ENCODE measurements at places on chromosomes 16 and 17.

DNA sequence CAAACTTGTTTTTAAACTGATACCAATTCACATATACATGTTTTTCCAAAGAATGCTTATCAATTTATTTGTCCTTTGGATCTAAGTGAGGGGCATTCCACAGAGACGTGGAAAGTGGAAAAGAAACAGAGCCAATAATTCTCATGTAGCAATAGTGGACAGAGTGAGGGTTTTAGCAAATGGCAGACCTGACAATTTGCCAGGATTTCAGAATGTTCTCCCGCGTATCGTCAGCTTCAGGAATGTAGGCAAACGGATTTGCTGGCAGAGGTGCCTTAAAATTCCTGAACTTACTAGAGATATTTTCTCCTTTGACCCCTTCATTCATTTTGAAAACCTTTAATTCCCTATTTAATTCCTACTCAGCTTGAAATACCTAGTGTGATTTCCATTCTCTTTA is 193.4 kb upstream of the CPHXL start:
- DNase-seq, result no peak

- no peak for DNase-seq
Measured at GRCh38 chr16:265711-266110, 10.0 kb downstream of the RGS11 start.

DNA sequence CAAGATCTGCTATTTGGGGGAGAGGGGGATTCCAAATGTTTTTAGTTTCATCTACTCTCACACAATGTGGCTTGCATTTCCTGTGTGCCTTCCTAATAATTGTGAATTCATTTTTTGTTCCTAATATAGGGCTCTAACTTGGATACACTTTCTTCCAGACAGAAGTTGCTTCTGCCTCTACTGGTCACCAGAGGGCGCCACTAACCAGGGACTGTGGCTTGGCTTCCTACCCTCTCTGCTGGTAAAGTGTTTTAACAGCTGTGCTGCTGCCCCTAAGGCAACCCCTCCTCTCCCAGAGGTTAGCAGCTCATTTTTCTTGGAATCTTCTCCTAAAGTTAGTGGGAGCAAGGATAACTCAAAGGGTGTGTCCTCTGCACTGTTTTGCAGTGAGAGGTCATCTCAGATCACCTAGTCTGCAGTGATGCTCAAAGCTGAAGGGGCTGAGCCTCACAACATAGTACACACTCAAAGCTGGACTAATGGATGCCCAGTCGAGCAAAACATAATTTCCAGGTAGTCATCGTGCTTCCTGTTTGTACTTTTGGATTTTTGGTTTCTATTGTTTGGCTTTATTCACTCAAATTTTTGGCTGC is 5.0 kb upstream of the PRSS54 start:
- DNase-seq, result peak; percentile 59

DNA sequence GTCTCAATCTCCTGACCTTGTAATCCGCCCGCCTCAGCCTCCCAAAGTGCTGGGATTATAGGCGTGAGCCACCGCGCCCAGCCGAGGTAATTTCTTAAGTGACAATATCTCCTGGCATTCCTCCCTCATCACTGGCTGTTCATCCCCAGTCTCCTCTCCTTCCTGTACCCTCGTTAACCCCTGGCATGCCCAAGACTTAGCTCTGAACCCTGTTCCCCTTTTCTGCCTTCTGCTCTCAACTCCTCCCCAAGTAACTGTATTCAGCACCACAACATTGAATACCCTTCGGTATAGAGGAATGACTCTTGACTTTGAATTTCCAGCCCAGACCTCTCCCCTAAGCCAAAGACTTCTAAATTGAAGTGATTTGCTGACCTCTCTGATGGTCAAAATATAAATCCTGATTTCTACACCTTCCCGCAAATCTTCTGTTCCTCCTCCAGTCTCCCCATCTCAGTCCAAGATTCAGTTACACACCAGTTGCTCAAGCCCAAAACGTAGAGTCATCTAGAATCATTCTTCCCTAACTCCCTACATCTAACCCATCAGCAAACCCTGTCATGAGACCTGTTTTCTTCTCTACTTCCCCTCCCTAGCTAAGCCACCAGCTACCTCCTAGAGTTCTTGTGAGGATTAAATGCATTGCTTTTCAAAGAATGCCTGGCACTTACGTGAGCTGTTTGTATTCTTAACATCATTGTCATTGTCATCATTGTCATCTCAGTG is 14.8 kb downstream of the PMP22 start:
- no peak for DNase-seq

- peak; percentile 2 for DNase-seq
Measured at GRCh38 chr17:7042501-7043181, 1.3 kb downstream of the SLC16A11 start.

DNA sequence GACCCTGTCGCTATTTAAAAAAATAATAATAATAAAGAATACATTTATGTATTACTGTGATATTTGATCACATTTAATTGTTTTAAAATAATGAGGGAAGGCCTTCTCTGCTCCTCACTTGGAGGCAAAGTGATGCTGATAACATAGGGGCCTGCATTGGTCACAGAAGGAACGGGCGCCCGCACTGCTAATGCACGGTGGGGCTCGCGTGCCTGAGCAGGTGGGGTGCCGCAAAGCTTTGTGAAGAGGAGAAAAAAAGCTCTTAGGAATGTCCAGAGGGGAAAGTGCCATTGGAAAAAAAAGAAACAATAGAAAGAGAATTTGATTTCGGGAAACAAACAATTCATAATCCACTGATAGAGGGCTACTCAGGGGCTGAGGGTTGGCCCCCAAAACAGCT is 143.8 kb downstream of the ZNF423 start:
- DNase-seq, result no peak

DNA sequence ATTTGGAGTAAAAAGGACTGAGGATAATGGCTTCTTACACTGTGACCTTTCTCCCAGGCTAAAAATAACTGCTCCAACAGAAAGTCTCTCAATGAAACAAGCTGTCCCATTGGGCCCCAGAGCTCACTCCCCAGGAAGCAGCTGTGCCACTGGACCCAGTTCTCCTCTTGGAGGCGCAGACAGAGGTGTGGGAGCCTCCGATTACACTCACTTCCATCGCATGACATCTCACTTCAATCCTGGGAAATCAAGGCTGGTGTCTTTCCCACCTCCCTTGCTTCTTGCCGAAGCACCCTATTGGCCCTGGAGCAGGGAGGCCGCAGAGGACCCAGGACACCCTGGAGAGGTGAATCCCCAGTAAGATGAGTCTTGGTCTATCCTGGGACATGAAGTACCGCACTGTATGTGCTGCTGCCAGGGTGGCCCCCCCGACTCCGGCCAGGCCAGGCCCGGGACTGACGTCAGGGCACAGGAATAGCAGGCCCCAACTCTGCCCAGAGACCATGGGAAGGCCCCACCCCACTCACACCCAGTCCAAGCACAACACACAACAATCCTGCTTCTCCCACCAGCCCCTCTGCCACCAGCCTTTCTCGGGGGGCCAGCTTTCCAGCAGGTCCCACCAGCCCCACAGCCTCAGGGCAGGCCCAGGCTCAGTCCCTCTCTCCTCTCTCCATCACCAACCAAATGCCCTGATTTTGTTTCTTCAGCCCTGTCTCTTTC is 29.5 kb downstream of the SRL start:
- no peak for DNase-seq

GRCh38 chr16:19898166-19898565 is 13.5 kb upstream of the GPRC5B start:
- DNase-seq, result no peak

- peak; percentile 44 for DNase-seq
Measured at GRCh38 chr16:68436581-68436980, 11.7 kb downstream of the SMPD3 start.

- no peak for DNase-seq
Measured at GRCh38 chr16:89136931-89137330, 34.6 kb upstream of the CDH15 start.

DNA sequence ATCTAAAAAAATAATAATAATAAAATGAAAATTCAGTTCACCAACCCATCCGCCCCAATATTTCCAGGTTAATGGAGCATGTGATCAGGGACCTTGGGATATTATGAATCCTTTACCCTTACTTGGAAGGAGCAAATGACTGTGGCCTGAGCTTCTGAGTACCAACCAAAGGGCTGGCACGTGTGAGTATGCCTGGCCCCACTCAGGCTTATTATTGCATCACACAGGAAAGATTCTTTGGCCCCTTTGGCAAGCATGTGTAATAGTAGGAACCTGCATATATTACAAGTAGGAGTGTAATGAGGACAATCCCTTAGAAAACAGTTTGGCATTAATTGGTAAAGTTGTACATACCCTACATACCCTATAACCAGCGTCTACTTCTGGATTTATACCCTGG is 7.2 kb upstream of the C17orf78 start:
- no peak for DNase-seq
